Stimulated activated naive CD8-positive, alpha-beta T cell treated with anti-CD3 and anti-CD28 coated beads, Interleukin-15, Interleukin-2, amounts not matched to agents 100 U/mL and 50 U/mL, for 24 hours (primary cell): ENCODE measurements at places on chromosomes 3 and 15.

GRCh38 chr3:50194128-50194902 lies 2.9 kb downstream of the GNAT1 start:
- peak; percentile 79 for DNase-seq

DNA sequence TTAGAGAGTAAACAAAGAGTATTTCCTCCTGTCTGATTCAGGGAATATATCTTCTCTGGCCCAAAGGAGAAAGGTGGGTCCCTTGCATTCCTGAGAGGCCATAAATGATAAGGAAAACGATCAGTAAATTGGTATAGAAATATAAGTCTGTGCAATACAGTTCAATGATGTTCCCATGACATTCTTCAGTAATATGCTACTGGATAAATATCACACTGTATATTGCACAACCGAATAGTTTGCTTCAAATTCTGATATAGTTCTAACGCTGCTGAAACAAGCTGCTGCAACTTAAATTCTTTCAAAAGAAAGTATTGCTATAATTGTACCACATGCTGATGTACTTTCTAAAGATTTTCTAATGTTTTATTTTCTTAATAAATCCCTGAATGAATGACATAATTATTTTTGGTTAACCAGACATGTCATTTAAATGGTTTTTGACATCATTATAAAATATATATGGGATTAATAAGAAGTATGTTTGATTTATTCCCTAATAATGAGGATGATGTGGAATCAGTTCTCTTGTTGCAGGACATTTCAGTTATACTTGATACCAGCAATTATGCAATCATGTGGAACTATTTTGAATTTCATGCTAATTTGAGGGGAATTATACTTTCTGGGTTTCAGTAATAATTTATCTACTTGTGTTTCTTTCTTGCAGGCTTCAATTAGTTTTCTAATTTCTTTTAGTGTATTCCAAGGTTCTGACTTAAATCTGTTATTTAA lies 44.9 kb downstream of the FGF7 start:
- DNase-seq, result no peak

DNA sequence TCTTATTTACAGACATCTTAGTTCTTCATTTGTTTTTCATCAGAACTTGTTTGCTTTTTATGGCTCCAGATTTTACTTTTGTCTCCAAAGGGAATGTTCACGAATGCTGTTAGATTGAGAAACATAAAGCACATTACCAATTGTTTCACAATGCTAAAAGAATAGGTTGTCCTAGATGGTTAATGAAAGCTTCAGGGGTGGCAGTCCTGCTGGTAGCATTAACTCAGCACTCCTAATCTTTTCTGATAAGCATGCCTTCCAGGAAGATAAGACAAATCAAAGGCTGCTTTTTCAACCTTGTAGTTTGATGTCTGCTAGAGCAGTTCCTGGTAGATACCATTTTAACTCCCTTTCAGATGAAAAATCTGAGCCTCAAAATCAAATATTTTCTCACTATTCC lies 619.4 kb downstream of the PYDC2 start:
- no peak for DNase-seq

DNA sequence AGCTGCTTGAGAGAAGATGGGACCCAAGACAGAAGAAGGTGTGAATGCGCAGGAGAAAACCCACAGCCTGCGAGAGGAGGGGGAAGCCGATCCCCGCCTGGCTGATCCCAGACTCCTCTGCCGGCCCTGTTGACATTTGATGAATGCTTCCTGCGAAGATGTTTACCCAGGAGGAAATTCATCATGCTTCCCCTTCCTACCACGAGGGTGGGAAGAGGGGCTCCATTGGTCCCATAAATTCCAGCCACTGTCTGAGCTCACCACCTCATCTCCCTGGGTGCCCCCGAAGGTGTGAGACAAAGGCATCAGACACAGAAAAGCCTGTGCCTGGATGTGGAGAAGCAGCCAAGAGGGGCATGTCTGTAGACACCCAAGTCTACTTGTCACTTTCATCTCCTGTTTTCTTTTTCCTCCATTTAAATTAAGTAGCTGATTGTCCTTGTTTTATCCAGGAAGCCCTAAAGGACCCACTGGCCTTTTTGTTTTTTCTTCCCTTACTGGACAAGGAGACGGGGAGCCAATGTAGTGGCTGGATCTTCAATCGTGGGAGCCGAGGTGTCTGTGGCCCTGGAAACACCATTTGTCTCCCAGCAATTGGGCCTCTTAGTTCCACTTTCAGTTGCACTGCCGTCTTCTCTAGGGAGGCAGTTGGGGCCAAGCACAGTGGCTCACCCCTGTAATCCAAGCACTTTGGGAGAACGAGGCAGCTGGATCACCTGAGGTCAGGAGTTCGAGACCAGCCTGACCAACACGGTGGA lies 95.3 kb upstream of the HES1 start:
- no peak for DNase-seq

DNA sequence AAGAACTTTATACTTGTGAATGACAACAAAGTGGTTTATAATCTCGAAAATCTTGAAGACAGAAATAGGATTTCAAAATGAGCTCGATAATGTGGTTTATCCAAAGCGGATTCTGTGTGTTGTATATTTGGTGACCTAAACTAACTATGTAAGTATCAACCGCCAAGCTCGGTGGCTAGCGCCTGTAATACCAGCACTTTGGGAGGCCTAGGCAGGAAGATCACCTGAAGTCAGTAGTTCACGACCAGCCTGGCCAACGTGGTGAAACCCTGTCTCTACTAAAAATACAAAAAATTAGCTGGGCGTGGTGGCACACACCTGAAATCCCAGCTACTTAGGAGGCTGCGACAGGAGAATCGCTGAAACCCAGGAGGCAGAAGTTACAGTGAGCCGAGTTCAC lies 2.2 kb downstream of the ATP13A3 start:
- no peak for DNase-seq

- no peak for DNase-seq
Observed at GRCh38 chr3:59262076-59262498, 212.3 kb upstream of the CFAP20DC start.

DNA sequence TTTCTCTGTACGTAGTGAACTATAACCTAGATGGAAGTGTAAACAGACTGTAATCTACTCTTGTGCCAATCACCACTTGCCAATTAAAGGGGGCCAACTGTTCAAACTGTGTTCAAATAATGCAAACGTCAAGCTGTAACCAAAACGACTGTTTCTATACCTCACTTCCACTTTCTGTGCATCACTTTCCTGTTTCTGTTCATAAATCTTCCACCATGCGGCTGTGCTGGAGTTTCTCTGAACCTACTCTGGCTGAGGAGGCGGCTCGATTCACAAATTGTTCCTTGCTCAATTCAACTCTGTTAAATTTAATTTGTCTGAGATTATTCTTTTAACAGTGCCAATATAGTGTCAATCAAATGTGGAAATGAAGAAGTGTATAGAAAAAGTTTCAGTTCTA lies 206.7 kb upstream of the TBC1D5 start:
- DNase-seq, result no peak

DNA sequence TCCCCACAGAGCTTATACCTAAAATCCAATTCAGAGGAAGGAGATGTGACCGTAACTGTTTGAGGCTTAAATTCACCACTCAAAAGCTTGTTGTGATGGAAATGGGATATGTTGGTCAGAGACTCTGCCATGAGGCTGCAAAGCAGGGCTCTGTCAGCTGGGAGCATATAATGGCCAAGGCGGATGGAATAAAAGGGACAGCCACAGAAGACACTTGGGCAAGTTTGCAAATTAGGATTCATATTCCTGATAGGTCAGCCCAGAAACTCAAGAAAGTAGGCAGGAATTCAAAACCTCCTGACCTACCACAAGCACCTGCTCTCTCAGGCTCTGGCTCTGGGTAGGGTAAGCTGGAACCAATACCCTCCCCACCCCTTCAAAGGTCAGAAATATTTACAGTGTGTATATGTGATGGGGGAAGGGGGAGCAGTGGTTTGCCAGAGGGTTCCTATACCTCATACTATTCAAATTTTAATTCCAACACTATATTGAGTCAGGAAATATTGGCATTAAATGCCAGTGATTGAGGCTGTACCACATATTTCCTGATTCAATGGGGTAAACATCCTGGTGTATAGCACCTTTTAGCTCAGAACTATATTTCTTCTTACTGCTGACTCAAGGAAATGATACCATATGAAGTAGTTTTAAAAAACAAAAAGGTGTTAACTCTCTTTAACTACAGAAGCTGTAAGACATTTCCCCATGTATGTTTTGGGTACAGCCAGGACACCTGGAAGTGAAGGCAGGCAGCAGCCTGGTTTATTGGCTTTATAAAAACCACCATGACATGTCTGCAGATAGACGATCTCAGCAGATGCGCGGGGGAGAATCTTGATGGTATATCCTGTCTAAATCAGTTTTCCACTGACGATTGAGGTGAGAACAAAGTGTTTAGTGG lies 19.2 kb downstream of the FYCO1 start:
- DNase-seq, result no peak

- no peak for DNase-seq
Observed at GRCh38 chr3:11498646-11499045, 145.1 kb downstream of the VGLL4 start.

DNA sequence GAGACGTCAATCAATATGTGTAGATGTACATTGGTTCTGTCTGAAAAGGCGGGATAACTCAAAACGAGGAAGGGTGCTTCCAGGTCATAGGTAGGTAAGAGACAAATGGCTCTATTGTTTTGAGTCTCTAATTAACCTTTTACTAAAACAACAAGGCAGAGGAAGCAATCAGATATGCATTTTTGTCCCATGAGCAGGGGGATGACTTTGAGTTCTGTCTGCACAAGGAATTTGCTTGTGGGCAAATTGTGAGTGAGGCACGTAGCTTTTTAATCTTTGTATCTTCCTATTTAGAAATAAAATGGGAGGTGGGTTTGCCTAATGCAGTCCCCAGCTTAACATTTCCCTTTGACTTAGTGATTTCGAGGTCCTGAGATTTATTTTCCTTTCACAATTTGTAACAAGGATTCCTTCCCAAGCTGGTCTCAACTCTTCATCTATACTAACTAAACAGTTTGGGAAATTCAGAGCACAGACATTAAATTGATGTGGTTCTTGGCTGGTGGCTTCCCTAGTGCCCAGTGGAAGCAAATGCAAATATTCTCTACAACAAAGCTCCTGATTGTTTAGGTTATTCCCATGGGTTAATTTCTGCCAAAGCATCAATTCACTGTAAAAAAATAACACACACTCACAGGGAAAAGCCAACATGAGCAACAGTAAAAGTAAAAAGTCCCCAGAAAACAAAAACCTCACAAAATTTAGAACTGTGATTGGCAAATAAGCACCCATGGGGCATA lies 738.8 kb upstream of the SGO1 start:
- no peak for DNase-seq

DNA sequence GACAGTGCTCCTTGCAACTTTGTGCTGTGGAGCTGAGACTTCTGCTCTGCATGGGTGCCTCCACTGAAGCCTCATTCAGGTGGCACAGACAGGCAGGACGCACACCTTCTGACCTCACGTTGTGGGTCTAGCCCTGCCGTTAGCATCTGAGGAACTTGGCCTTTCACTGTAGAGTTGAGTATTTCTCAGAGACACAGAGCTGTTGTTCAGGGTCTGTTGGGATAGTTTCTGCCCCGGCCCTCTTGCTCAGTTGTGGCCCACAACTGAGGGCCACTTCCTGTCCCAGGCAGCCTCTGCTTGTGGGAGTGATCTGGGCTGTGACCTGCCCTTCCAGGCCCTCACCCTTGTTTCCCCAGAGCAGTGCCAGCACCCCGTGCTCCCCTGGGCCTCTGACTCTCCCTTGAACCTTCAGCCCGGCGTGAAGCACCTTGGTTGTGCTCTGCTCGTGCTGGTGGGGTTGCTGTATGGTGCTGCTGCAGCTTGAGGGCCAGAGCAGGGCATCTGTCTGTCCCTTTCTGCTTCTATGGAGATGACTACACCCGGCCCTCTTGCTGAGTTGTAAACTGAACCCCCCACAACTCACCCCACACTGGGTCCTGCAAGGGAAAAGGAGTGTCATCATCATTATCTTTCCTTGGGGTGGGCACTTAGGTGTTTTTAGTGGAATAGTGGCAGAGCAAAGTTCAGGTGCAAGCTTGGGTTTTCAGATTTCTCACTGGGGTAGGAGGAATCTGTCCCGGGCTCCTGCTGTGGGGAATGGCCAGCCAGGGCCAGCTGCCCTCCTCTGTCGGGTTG lies 11.7 kb downstream of the BAHD1 start:
- no peak for DNase-seq

GRCh38 chr3:194731506-194732073 lies 45.9 kb downstream of the FAM43A start:
- no peak for DNase-seq

GRCh38 chr15:53875139-53875538 lies 103.1 kb upstream of the UNC13C start:
- no peak for DNase-seq

DNA sequence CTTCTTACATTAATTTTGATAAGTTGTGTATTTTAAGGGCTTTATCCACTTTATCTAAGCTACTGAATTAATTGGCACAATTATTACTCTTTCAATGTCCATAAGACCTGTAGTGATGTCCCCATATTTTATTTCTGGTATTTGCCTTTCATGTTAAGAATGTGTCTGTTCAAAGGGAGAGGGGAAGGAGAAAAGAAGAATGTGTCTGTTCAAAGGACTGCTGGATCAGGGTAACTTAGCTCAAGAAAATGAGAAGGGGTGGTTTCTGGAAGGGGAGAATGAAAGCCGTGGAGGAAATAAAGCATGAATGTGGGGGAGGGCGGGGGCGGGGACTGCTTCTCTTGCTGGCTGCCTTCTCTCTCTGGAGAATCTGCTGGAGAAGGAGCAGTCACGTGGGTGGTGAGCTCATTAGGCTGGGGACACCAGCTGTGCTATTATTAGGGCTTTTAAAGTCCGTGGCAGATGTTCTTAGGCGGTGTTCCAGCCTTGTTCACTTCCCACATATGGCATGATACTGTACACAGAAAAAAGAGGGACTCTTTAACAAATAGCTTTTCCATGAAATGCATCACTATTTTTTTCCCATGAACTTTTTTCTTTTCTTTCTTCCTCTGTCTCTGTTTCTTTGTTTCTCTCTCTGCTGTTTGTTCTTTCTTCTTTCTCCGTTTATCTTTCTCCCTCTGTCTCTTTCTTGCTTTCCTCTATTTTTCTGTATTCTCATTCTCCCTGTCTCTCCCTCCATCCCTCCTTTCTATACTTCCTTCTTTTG lies 63.7 kb upstream of the ULK4 start:
- DNase-seq, result peak; percentile 24

DNA sequence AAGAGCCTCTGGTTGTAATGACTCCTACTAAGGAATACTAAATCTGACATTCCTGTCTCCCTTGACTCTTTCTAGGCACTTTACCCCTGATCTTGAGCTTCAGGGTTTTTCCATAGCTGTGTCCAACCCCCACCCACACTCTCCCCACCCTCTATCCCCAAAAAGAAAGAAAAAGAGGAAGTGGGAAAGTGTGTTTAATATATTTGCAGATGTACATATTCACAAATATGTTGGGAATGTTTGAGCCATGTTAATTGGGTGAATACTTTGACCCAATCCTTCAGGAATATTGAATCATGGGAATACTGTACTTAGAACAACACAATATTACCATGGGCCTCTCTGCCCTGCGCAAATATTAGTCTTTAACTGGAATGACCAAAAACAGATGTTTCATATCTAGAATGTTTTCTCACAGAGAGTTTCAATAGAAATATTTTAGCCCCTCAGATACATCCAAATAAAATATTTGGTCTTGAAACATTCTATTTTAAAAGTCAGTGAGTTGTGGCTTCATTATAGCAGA lies 19.8 kb upstream of the PFN2 start:
- DNase-seq, result no peak

GRCh38 chr15:50128266-50128665 lies 9.2 kb upstream of the ATP8B4 start:
- DNase-seq, result no peak

GRCh38 chr3:42887084-42887483 lies 11.4 kb upstream of the CYP8B1 start:
- no peak for DNase-seq

GRCh38 chr3:98185180-98185579 lies 18.7 kb downstream of the OR5H15 start:
- DNase-seq, result no peak
